AG04450 (cell line): ENCODE measurements at places on chromosomes 11 and 22.
A peak's percentile ranks its signal among the peaks of the same experiment; 100 is the strongest.

GRCh38 chr11:80424012-80424695 lies 983.3 kb upstream of the TENM4 start:
- DNase-seq: no peak

GRCh38 chr22:49027368-49027670 lies 800.4 kb downstream of the BRD1 start:
- no peak for DNase-seq

DNA sequence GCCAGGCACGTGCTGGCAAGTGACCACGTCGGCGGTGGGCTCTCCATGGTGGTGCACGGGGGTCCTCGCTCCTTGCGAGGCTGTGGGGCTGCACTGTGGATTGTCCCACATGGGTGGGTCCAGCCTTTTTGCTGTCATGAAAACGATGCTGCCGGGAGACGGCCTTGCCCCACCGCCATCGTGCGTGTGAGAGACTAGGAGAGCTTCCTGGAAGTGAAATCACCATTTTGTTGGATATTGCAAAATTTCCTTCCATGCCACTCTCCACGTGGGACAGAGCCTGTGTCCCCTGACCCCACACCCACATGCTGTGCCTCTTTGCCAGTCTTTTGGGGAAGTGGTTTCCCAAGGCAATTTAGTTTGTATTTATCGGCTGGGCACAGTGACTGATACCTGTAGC lies 18.2 kb upstream of the GRAMD4 start:
- no peak for DNase-seq

DNA sequence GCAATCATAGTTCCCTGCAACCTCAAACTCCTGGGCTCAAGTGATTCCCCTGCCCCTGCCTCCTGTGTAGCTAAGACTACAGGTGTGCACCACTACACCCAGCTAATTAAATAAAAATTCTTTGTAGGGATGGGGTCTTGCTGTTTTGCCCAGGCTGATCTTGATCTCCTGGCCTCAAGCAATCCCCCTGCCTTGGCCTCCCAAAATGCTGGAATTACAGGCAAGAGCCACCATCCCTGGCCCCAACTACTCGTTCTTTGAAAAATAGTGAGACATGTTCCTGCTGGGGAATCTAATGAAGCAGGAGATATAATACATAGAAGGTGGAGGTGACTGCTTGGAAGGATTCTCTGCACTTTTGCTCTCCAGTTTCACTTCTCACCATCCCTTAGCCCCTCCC lies 40.1 kb upstream of the RFPL3 start:
- no peak for DNase-seq

- peak; percentile 88 for DNase-seq
Observed at GRCh38 chr11:61378713-61379313, 13.6 kb upstream of the TMEM216 start.

DNA sequence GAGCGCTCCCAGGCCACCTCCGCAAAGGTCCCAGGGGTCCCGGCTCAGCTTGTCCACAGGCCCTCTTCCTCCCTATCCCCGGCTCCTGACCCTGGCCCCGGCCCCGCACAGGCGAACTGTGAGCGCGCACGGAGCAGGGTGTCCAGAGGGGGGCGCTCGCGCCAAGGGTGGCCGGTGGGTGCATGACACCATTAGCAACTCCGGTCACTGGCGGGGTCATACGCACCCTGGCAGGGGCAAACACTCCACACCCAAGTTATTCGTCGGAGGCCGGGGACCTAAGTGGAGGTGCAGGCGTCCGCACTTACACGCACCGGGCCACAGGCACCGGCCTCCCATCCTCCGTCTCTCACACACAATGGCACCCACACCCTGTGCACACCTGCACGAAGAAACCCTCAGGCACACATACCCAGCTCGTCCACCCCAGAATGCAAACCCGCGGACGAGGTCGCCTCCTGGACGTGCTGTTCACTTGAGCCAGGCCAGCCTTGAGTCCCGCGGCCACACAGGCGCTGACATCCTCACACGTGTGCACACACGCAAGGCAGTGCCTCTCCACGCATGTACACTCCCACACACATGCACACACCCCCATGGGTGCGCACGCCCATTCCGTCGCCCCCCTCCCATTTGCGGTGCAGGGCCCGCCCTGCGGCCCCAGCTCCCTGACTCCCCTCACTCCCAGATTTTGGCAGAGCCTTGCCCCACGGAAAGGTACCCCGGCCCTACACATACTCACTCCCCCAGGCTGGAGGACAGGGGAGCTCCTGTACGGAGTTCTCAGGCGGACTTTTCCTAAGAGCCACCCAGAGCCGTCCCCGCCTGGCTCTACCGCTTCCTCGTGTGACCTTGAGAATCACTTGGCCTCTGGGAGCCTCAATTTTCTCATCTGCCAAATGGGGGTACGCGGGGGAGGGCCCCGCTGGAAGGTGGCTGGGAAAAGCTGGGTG lies at the start of gene RASGRP2:
Gene RASGRP2 (minus strand): TSS at position 552 of the 953 bp plus-strand sequence. CDS start 1,276 bp downstream, outside the sequence.
- DNase-seq: no peak

- DNase-seq: no peak
Observed at GRCh38 chr22:44192816-44193534, 12.2 kb downstream of the PARVG start.

DNA sequence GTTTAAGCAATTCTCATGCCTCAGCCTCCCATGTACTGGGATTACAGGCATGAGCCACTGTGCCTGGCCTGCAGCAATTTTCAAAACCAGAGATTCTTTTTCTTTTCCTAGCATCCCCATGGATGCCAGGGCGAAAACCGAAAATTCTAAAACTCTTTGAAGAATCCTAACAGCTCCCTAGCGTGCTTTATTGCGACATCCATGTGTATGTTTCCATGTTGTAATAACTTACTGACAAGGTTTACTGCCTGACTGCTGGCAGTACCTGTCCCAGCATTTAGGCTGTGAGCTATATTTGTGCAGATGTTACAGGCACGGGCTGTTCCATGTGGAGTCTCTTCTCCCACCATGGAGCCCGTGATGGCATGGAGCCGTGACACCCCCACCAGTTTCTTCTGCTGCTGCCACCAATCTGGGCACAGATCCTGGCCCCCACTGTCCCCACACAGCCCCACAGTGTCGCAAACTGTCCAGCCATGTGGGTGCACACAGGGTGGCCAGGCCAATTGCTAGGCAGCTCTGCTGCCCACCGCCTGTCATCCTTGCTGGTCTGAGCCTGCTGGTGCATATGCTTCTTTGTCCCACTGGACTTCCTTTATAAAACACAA lies 7.1 kb upstream of the TAB1 start:
- no peak for DNase-seq

GRCh38 chr11:117972044-117972443 lies 14.2 kb upstream of the IL10RA start:
- no peak for DNase-seq

DNA sequence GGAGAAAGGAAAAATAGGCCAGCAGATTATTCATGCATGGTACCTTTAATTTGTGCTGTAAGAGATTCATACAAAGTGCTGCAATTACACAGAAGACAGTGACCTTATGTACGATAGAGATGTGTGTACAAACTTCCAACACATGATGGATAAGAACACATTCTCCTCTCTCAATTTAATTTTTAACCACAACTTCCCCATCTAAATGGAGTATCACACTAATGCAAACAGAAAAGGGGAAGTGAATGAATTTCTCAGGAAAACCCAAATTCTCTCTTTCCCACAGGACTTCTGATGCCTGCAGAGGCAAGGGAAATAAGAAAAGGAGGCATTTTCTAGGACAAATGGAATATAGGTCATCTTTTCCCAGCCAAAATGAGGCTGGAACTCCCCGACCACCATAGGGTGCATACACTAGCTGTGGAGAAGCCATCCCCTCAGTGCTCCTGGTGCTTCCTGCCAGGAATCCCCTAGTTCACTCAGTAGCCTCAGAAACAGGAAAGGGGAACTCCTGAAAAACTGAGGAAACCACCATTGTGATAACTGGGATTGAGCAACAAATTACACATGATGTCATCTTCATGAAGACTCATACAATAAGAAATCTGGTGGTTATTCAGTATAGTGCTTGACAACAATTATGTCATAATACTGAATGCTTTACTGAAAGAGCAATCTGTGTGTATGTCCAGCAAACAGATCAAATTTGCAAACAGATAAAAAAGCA lies 22.4 kb downstream of the MMP10 start:
- peak; percentile 45 for DNase-seq

DNA sequence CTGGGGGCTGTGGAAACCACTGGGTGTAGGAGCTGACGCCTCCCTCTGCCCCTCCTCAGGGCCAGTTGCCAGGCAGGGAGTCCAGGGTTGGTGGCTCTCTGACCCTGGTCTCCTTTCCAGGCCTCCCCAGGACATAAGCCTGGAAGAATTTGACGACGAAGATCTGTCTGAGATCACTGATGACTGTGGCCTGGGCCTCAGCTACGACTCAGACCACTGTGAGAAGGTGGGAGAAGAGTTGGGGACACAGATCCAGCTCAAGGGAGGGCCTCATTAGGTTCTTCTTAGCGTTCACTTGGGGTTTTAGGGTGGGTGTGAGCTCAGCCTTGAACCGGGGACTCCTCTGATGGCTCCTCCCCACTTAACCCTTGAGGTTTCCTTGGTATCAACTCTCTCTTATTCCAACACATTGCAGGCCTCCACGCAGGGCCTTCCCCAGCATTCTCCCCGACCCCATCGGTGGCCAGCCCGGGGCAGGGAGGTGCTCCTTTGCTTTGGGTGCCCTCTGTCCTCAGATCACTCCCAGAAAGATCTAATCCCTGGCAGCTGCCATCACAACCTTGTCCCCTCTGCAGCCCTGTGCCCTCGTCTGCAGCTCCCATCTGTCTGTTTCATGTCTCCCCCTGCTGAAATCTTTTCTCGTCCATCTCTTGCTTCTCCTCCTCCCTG lies 1.2 kb downstream of the MAPK8IP2 start:
- DNase-seq: no peak

DNA sequence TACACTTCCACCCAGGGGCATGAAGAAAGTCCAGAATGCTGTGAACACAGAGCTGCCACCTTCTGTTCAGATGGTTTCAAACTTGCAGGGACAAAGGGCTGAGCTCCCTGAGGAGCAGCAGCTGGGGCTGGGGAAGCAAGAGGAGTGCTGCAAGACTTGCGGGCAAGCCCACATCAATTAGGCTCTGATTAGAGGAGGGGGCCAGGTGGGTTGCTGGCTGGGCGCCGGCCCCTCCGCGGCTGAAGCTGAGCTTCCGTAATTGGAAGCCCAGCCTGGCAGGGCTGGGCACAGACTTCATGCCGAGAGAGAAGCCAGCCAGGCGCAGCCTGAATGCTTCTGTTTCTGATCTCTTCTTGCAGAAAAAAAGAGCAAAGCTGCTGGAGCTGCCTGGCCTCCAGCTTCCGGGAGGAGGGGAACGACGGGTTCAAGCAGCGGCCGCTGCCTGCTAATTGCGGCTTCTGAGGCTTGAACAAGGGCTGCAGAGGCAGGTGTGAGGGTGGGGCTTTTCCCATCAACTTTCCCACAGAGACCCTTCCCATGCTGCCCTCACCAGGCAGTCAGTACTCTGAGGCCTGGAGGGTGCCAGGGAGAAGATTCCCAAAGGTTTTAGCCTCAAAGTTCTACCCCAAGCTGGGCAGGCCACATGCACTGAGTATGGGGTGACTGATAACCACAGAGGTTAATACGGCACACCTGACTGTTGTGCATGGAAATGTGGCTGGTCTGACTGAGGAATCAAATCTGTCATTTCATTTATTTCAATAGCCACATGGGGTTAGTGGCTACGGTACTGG lies 91.1 kb upstream of the LMO1 start:
- no peak for DNase-seq

- DNase-seq: no peak
Observed at GRCh38 chr11:100727410-100727809, 40.3 kb downstream of the ARHGAP42 start.

DNA sequence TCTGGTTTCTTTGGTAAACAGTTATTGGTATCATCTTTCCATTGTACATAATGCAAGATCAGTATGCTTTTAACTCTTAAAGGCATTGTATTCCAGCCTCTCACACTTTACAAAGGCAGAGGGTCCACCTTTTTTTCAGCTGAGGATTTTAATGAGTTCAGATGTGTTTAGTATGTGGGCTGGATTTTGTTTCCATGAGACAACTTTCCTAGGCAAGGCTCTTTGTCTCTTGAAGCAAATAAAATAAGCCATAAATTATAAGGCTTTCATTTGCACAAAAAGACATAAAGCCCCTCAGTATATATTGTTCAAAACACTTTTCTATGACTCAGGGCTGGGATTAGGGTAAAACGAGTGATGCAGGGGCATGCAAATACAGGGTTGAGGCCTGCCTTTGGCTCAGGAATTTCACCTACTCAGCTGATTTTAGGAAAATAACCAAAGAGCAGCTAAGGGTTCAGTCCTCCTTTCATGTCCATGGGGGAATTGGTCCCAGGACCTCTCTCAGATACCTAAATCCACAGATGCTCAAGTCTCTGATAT lies 7.6 kb downstream of the MMP20 start:
- DNase-seq: no peak

DNA sequence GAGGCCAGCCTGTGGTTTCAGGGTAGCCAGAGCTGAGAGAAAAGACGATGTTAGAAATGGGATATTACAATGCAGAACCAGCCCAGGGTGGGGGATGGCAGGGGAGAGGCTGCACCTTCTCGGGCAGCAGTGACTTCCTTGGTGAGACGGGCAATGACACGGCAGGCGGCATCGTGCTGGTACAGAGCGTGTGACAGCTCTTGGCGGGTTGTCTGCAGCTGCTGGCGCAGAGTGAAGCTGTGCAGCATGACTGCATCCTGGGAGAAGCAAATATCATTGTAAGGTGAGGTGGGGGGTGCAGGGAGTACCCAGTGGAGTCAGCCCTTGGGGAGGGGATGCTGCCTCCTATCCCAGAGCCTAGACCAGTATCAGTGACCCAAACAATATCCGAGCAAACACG lies 3.8 kb downstream of the PRPF19 start:
- no peak for DNase-seq
